ENCODE measurements at places on chromosomes 1 and 21. TPM values are rescaled to one million over a fixed set of nuclear protein-coding genes. Genes with fewer than 3 reads are reported as not detected.

DNA sequence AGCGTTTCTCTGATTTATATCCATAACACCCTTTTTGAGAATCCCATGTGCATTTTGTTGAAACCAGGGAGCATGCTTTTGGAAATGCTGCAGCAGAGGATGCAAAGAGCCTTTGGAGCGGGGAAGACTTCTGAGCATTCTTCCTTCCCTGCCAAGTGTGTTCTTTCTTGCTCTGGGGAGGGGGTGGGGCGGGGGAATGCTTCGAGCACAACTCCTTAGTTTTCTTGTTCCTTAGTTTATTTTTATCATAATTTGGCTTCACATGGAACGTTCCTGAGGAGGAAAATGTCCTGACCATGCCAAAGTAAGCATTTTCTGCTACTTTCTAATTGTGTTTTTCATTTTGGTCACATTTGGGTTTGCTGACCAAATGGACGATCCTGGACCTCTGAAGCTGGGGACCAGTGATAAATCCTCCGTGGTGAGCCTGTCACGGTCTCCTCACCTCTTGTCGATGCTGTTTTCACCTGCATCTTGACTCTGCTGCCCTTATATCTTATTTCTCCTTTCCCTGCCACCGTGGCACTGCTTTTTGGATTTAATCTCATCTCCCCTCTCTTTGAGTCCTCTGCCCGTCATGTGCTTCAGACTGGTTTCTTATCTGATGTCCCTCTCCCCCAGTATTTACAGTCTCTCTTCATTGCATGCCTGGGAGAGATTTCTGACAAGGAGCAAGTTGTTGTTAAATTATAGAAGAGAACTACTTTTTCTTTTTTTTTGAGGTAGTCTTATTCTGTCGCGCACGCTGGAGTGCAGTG is 2.4 kb downstream of the CTPS1 start:
- peak; percentile 15 for DNase-seq

DNA sequence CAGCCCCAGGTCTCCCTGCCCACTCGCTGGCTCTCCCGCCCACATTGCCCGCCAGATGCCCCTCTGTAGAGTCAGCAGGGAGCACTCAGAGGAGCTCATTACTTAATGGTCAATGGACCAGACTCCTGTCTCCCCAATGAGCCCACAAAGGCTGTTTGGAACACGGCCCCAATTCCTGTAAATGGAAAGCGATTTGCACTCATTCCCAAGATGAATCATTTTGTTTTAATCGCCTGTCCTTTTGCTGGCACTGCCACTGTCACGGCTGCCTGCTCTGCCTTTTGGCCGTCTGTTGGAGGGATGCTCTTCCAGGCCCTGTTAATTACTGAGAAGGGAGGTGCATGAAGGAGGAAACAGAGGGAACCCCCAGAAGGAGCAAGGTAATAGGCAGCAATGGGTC is 44.8 kb upstream of the ATP2B4 start:
- peak; percentile 71 for DNase-seq

DNA sequence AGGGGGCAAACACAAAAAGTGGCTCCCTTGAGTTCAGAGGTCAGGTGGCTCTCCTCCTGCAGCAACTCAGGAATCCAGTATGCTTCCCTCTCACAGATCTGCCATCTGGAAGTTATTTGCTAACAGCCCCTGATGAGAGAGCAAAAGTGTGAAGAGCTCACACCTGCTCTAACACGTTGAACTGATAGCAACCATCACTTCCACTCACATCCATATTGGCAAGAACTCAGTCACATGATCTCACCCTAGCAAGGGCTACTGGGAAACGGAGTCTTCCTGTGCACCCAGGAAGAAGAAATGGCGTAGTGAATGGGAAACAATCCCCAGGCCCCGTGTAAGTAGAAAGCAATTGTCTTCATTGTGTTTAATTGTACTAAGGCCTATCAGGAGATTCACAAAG is 20.7 kb upstream of the SLC45A1 start:
- no peak for DNase-seq

DNA sequence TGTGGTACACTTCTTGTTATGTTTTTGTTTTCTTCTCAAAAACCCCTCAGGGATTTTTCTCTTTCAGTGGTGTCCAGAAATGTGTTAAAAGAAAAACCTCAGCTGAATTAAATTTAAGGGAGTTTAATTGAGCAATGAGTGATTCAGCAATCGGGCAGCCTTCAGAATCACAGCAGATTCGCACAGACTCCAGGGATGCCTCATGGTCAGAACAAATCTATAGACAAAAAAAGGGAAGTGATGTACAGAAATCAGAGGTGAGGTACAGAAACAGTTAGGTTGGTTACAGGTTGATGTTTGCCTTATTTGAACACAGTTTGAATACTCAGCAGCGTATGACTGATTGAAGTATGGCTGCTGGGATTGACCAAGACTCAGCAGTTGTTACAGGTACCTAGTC is 86.2 kb downstream of the TLR5 start:
- DNase-seq: peak; percentile 30

Gene ICOSLG
- under 0.01 TPM for total RNA-seq

DNA sequence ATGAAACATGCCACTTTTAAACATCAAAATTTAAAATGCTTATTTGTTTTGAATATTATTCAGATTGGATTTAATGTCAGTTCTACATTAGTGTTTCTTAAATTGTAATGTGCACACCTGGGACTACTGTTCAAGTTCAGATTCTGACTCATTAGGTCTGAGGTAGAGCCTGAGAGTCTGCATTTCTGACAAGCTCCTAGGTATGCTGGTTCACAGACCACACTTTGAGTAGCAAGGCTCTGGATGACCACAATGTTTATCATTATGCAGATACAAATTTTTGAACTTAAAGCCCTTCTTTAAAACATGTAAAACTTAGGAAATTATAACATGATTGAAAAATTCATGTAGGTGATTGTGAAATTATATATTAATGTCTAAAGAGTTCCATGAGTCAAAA is 40.2 kb downstream of the TTLL7 start:
- no peak for DNase-seq

- no peak for DNase-seq
Observed at GRCh38 chr1:160731990-160732389, 7.1 kb upstream of the SLAMF7 start.

DNA sequence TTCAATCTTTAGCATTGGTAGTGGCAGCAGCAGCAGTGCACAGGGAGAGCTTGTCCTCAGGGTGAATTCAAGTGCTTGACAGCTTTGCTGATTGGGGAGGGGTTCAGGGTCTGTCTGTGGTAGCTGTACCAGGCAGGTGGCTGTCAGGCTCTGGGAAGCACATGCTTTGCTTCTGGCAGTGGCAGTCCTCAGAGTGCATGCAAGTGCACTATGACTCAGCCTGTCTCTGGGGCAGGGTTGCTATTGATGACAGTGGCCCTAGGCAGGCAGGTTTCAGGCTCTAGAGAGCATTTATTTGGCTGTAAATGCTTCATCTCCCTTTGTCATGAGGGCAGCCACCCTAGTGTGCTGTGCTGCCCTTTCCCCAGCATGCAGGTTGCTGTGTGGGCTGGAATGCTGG is 251.9 kb upstream of the LRRC7 start:
- DNase-seq: no peak

- no peak for DNase-seq
Observed at GRCh38 chr1:174969977-174970376, 29.8 kb upstream of the CACYBP start.

DNA sequence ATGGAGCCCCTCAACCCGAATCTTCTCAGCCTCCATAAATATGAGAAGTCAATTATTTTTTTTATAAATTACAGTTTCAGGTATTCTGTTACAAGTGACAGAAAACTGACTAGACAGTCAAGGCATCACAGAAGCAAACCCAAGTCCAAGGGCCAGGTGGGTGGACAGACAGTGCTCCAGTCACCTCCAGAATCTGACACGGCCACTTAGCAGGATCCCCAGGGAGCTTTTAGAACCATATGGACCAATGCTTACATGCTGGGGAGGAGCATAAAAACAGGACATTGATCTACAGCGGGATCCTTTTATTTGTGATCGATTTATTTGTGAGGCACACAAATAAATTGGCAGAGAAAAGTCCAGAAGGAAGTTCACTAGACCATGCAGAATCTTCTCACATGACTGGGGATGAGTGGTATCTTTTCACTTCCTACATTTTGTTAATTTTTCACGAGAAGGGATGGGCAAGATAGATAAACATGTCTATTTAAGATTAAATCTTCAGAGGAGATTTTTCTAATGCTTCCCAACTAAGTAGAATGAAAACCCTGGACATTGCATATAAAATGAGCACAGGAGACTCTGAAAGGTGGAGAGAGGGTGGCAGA is 15.0 kb downstream of the ZNF496 start:
- DNase-seq: no peak

DNA sequence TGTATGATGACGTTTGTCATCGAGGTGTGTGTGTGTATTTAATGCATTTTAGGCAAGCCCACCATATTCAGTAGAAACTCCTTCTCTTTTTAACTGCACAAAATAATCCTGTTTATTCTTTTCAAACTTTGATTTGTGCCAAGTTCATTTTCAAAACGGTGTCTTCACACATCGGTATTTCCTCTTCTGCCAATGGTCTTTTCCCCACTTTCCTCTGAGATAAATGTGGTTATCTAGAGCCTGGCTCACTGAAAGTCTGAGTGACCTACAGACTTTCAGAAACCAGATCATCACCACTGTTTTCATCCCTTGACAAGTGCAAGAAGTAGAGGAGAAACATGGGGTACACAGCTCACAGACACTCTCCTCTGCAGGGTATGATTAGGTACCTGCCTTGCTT is 69.4 kb downstream of the GPATCH2 start:
- no peak for DNase-seq

- DNase-seq: no peak
Observed at GRCh38 chr1:59686170-59686569, 128.6 kb upstream of the HOOK1 start.

DNA sequence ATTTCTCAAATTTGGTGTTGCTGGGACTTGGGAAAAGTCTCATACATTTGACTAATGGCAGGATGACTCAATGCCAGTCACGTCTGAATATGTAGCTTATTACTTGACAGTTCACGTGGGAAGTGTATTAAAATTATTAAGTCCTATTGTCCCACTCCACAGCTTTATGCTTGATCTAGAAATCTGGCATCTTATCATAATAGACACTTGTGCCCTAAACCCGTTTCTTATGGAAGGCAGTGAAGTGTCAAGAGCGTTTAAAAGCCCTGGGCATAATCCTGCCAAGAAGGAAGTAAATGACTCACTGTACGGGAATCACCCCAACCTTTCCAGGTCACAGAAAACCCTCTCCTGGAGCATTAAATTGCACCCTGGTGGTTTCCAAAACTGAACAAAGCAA is 207.4 kb downstream of the APP start:
- DNase-seq: peak; percentile 19

DNA sequence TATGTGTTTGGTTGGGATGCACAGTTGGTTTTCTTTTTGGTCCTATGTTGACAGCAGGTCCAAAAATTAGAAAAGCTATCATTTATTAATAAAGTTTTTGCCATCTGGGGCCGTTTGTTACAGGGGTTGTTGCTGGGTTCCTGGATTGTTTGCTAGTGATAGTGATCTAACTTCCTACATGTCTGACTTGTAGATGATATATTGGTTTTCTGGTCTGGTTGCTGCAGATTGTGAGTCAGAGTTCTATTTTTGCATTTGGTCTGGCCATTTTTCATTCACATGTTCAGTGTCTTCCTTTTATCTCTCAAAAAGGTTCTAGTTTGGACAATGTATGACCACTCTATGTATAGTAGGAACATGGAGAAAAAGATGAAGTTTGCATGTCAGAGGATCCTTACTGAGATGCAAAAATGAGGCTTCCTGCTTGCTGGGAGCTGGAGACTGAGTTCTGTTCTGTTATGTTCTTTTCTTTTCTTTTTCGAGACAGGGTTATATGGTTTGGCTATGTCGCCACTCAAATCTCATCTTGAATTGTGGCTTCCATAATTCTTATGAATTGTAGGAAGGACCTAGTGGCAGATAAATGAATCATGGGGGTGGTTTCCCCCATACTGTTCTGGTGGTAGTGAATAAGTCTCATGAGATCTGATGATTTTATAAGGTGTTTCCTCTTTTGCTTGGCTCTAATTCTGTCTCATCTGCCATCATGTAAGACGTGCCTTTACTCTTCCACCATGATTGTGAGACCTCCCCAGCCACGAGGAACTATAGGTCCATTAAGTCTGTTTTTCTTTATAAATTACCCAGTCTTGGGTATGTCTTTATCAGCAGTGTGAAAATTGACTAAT is 4.2 kb upstream of the NVL start:
- peak; percentile 45 for DNase-seq

Measured in GM23248 (cell line).